ENCODE measurements at places on chromosomes 4 and X. TPM values are rescaled to one million over a fixed set of nuclear protein-coding genes. Genes with fewer than 3 reads are reported as not detected.

Gene CCNI
- polyA plus RNA-seq: 421 TPM

DNA sequence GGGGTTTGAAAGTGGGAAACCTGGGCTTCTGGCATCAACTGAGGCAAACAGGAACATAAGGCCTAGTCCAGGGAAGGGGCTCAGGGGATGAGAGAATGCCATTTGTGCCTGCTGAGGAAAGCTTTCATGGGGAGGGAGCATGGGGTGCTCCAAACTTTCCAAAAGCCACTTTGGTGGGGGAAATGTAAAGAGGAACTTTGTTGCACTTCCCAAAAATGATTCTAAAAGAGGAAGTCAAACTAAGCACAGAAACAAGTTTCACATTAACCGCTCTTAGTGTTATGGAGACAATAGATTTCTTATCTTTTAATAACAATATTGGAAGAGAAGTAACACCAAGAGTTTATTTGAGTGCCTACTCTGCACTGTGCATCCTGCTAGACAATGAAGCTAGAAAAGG lies 32.3 kb downstream of the GAB3 start:
- no peak for DNase-seq

GRCh38 chr4:48633657-48634056 lies 143.6 kb downstream of the ZAR1 start:
- no peak for DNase-seq

DNA sequence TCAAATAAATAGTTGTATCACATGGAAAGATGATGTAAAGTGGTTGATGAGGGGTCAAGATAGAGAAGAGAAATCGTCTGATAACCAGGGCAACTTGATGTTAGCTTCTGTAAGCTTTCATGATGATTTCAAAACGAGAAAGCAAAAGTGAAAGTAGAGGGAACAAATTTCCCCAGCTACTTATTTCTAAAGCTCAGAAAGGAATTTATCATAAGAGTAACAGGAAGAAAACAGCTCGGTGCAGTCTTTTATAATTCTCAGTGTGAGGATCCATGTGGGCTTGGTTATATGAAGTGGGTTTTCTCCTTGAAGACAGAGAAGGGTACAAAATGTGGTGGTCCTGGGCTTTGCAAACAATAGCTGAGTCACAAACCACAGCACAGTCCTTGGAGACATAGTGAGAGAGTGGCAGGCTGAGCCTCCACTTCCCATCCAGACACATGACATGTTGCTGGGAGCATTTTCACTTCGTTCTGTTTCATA lies 32.1 kb upstream of the GLRA2 start:
- no peak for DNase-seq

DNA sequence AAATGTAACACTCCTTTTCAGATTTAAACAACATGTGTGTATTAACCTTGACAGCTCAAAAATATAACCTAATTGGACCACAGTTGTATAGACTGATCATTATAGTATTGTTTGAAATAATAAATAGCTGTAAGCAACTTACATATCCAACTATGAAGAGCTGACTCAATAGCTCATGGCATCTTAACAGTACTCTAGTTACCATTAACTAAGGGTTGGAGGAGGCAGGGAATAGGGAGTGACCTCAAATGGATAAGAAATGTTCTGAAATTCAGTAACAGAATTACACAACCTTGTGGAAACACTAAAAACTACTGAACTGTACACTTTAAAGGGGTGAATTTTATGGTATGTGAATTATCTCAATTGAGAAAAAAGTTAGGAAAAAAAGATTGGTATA lies 136.5 kb upstream of the CPEB2 start:
- DNase-seq: no peak

Measured in left renal pelvis (tissue), 4 donors.